M059J (cell line): ENCODE measurements at places on chromosomes 4 and X.

GRCh38 chrX:154712781-154713740 is 37.8 kb downstream of the GAB3 start:
- peak; percentile 94 for DNase-seq

- peak; percentile 35 for DNase-seq
Observed at GRCh38 chrX:29090811-29091210, 503.6 kb downstream of the IL1RAPL1 start.

- no peak for DNase-seq
Observed at GRCh38 chrX:23292354-23292987, 42.2 kb upstream of the PTCHD1 start.

GRCh38 chrX:10755439-10756334 is 135.3 kb upstream of the MID1 start:
- peak; percentile 79 for DNase-seq

DNA sequence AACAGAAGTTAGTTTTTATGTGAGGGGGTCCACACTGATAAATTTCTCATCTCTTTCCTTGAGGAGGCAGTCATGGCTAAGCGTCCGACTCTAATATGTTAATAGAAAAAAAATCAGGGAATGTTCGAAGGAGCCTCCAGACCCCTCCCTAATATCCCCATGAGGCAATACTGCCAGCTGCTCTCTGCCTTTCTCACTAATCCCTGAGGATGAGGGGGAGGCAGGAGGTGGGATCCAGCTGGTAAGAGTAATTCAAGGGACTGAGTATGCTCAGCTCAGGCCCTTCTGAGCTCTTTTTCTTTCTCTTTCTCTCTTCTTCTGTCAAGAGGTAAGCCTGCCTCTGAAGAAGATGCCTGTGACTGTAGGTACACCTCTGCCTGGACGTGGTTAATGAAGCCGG is 51.7 kb downstream of the PIR start:
- DNase-seq: no peak

- no peak for DNase-seq
Observed at GRCh38 chrX:119673336-119673735, 19.6 kb downstream of the SEPTIN6 start.

DNA sequence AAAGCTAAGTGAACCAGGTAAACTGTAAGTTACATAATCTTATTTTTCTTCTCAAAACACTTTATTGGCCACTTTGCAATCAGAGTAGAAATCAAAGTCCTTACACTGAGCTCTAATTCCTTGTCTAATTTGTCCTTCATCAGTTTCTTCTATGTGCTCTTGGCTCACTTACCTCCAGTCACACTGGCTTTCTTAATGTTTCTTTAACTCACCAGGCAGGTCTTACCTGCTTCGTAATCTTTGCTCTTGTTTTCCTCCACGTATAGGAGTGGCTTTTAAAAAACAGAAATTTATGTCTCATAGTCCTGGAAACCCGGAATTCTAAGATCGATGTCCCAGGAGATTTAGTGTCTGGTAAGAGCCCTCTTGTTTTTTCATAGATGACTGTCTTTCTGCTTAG is 1462.1 kb downstream of the FSTL5 start:
- DNase-seq: no peak

- no peak for DNase-seq
Observed at GRCh38 chr4:89572224-89572858, 264.6 kb downstream of the SNCA start.
